ENCODE measurements at places on chromosomes 1 and 21. TPM values are rescaled to one million over a fixed set of nuclear protein-coding genes. Genes with fewer than 3 reads are reported as not detected.

- no peak for DNase-seq
Observed at GRCh38 chr1:193807208-193807607, 620.8 kb upstream of the B3GALT2 start.

DNA sequence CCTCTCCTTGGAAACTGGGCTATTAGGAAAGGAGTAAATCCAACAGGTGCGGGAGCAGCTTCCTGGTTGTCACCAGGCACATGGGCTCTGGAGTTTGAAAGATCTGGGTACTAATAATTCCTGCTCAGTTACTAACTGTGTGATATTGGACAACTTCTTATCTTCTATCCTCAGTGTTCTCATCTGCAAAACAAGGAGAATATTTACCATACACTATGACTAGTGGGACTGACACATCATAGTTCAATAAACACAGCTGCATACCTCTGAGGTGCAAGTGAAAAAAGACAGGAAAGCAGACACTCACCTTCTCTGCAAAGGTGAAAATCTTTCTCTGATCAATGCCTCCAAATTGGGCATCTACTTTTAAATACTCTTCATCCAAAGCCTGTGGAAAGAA, 19.7 kb downstream of the YARS1 start:
- no peak for DNase-seq

DNA sequence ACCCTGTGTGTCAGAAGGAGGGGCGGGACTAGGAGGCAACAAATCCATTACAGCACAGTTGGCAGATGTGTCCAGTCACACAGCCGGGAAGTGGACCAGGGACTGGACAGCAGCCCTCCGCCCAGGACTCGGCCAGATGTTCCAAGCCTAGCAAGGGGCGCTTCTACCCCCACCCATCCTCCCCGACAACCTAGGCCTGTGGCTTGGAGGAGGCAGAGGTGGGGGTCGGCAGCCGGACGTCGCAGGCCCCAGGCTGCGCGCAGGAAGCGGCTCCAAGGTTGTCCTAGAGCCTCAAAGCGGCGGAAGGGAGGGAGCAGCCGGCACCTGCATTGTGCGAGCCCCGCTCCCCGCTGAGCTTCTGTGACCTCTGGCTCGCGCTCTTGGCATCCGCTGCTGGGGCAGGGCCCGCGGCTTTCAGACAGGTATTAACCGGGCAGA, 20.6 kb upstream of the MYCL start:
- DNase-seq: no peak

GRCh38 chr21:35291973-35292627, 243.0 kb upstream of the RUNX1 start:
- no peak for DNase-seq

KCNJ9 gene
- polyA plus RNA-seq: not detected

- no peak for DNase-seq
Observed at GRCh38 chr1:109725510-109725909, 13.5 kb downstream of the GSTM5 start.

PTPRC gene
- not detected for polyA plus RNA-seq

- no peak for DNase-seq
Observed at GRCh38 chr1:155126556-155127104, 1.0 kb upstream of the EFNA1 start.

MASP2 gene
- not detected for polyA plus RNA-seq

DNA sequence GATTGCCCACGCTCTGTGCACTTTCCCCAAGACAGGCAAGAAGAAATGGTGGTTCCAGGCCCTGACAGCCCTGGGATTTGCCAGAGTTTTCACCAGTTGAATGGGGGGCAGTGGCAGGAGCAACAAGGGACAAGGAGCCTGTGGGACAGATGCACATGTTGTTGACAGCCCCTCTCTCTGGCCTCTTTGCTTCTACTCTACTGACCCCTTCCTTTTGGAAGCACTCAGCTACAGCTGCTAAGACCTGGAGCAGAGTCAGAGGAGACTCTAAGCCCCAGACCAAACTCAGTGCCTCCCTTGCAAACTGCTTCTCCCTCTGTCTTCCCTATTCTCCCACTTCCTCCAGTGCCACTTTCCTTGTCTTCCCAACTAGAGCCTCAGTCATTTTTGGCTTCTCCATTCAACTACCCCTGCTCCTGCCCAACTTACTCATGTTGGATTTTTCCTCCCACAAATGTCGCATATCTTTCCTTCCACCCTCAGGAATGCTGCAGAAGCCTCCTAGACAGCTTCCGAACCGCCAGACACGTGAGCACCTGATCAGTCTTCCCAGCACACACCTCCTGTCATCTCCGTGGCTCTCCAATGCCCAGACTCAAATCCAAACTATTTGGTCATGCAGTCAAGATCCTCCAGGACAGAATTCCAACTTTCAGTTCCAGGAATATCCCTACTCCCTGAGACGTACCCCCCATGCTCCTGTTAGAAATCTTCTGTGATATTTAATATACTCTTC, 9.1 kb downstream of the INKA2 start:
- DNase-seq: no peak

GRCh38 chr1:28537457-28538199, 15.3 kb upstream of the TRNAU1AP start:
- DNase-seq: no peak

- no peak for DNase-seq
Observed at GRCh38 chr1:225343618-225344017, 84.2 kb downstream of the LBR start.

PCBP3 gene
- 1.6 TPM for polyA plus RNA-seq

- DNase-seq: no peak
Observed at GRCh38 chr1:47940326-47940725, 56.9 kb downstream of the TRABD2B start.

DNA sequence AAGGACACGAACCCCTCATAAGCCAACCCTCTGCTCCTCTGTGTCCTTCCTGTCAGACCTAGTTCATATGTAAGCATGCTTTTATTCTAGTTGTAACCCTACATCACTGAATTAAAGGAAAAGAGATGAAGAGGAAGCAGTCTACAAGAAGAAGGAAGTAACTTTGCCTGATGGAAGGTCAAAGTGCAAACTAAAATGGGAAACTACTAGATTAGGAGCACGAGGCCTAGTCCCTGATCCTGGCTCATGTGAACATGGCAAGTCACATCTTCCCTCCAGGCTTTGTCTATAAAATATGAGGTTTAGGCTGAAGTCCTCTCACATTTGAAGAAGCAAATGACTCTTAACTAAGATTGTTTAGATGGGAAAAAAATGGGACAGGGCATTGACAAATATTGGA, 13.2 kb downstream of the ZMYND12 start:
- no peak for DNase-seq

GRCh38 chr1:19414515-19415121, 70.7 kb downstream of the CAPZB start:
- DNase-seq: no peak

TCHHL1 gene
- not detected for polyA plus RNA-seq

PRMT6 gene
- polyA plus RNA-seq: 14.9 TPM

GRCh38 chr1:4754816-4755215, 100.4 kb downstream of the AJAP1 start:
- no peak for DNase-seq

GRCh38 chr1:85413169-85413568, 51.8 kb downstream of the DDAH1 start:
- no peak for DNase-seq

NCAM2 gene
- 7.7 TPM for polyA plus RNA-seq

GRCh38 chr1:58748666-58749065, 35.2 kb downstream of the JUN start:
- DNase-seq: no peak

CLCC1 gene
- polyA plus RNA-seq: 45.2 TPM

KRTAP12-3 gene
- not detected for polyA plus RNA-seq

- DNase-seq: no peak
Observed at GRCh38 chr21:46127239-46128105, 27.9 kb downstream of the FTCD start.

DNA sequence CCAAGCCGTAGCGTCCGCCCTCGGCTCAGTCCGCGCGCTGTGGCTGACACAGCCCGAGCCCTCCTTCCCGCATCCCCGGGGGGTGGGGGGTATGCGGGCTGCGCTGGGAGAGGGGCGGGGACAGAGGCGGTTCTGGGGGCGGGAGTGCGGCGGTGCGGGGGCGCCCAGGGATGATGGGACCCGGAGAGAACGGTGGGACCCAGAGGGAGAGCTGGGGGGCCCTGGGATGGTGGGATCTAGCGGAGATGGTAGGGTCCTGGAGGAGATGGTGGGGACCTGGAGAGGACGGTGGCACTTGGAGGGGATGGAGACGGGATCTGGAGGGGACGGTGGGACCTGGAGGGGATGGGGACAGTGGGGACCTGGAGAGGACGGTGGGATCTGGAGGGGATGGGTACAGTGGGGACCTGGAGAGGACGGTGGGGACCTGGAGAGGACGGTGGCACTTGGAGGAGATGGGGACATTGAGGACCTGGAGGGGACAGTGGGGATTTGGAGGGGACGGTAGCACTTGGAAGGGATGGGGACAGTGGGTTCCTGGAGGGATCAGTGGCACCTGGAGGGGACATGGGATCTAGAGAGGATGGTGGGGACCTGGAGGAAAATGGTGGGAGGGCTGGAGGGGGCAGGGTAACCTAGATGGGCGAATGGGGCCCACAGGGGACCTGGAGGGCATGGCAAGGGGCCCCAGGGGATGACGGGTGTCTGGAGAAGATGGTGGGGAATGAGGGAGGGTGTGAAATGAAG, 477 bp downstream of the SNAP47 start:
- no peak for DNase-seq

DNA sequence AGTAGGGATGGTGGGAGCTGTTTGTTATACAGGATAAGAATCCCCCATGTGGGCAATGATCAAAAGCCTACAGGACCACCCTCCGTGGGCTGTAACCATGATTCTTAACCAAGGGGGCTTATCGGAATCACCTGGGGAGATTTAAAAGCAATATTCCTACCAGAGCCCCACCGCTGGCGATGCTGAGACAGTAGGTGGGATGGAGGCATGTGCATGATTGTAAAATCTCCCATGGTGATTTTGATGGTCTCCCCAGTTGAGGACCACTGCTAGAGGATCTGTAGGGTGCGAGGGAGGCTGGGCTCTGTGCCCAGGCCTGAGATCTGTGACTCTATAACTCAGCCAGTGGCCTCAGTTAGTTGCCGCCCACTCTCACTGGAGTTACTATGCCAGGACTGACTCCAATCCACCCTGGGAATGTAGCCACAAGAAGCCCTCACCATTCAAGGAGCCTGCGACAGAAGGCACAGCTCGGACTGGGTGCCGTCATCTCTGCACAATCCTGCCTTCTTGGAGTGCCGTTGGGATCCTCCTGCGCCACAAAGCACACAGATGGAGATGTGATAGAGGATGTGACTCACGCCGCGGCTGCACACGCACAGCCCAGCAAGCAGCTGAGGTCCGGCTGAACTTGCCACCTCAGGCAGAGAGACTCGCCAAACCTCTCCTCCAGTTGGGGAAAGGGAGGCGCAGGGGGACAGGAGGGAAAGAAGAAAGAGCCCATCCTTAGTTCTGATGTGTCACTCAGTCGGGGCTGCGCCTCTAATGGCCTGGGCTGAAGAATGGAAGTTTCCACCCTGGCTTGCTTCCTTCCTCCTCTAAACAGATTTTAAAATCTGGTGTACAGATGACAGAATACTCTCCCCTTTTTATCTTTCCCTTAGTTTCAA, 26.5 kb downstream of the AKNAD1 start:
- peak; percentile 89 for DNase-seq

DNA sequence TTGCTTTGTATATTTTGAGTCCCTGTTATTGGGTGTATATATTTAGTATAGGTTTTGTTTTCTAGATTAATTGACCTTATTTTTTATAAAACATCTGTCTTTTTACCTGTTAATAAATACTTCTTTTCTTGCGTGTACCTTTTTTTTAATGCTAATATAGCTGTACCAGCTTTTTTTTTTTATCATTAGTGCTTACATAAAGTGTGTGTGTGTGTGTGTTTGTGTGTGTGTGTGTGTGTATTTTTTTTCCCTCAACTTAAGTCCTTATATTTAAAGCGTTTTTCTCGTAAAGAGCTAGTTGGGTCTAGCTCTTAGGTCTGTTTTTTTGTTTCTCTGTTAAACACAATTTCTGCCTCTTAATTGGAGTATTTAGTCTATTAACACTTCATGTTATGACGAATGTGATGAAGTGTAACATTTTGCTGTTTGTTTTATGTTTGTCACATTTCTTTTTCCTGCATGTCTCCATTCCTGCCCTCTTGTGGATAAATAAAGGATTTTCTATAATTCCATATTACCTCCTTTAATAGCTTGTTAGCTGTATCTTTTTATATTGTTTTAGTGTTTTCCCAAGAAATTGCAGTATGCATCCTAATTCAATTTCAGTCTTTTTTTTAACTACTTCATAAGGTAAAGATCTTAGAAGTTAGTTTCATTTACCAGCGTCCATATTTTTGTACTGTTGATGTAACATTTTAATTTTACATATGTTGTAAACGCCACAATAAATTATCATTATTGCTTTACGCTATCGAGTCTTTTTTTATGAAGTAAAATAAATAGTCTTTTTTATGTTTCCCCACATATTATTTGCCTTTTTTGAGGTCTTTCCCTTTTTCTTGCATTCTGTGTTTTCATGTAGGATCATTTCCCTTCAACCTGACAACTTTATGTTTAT, 4.3 kb downstream of the PRMT2 start:
- no peak for DNase-seq

CDC20 gene
- polyA plus RNA-seq: 27.5 TPM

GRCh38 chr1:109928591-109929111, 18.0 kb downstream of the CSF1 start:
- no peak for DNase-seq

- no peak for DNase-seq
Observed at GRCh38 chr1:108916788-108917187, 40.0 kb downstream of the GPSM2 start.

GRCh38 chr1:190579552-190580193, 102.0 kb upstream of the BRINP3 start:
- DNase-seq: no peak

DNA sequence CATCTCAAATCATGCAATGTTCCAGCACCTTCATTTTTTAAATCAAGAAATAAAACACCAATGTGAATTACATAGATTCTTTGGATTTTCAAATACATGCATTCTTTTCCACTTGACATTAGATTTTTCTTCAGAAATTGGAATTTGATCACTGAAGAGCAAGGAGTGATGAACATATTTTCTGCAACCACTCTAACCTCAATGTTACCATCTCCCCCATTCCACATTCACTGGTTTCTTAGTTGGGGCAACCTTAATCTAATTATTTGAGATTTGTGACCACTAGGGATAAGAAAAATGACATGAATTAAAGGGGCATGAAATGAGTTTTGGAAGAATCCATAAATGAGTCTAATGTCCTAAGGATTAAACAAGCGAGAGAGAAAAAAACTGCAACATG, 168.7 kb upstream of the NR5A2 start:
- no peak for DNase-seq

- no peak for DNase-seq
Observed at GRCh38 chr1:25033828-25034705, 104.0 kb upstream of the RUNX3 start.

DNA sequence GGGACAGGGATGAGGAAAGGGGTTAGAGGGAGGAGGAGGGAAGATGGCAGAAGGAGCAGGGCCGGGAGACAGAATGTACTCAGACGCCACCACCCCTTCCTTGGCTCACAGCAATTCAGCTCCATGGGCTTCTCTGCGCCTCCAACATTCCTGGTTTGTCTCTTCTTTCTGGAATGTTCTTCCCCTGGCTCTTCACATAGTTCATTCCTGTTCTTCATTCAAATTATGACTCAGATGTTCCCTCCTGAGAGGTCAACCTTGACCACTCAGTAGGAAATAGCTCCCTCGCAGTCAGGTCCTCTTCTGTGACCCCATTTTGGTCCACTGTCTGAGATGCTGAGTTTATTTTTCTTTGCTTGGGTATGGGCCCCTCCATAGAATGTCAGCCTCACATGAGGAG, 203.2 kb downstream of the C1orf94 start:
- no peak for DNase-seq

GPR89A gene
- polyA plus RNA-seq: 35.1 TPM

LMX1A gene
- polyA plus RNA-seq: not detected

LCK gene
- not detected for polyA plus RNA-seq
